ENCODE measurements at places on chromosomes 16 and 17. TPM values are rescaled to one million over a fixed set of nuclear protein-coding genes. Genes with fewer than 3 reads are reported as not detected.

DNA sequence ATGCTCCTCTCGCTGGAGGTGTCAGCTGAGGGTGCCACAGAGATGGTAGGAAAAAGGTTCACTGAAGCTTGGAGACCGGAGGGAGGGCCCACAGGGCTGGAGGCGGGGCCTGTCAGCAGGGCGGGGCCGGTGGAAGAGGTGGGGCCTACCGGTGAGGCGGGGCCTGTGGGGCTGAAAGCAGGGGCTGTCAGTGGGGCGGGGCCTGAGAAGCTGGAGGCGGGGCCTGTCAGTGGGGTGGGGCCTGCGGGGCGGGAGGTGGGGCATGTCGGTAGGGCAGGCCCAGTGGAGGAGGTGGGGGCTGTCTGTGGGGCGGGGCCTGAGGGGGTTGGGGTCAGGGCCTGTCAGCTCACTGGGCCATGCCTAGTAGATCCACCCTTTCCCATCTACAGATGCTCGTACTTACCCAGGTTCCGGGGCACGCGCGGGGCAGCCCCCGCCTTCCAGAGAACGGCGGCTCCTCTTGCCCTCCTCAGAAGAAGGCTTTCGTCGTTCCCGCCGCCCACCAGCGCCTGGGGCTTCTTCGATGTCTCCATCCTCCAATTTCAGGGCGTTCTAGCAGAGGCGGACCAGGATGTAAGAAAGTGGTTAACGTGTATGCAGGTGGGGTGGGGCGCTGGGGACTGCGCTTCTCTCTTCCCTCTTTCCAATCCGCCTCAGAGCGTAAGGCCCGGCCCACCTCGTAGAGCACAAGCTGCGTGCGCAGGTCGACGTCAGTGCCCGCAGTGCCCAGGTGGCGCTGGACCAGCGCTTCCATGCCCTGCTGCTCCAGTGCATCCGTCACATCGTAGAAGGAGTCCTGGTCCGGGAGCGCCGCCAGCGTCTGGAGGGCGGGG lies 9.8 kb downstream of the TMEM208 start:
- DNase-seq, result no peak

DNA sequence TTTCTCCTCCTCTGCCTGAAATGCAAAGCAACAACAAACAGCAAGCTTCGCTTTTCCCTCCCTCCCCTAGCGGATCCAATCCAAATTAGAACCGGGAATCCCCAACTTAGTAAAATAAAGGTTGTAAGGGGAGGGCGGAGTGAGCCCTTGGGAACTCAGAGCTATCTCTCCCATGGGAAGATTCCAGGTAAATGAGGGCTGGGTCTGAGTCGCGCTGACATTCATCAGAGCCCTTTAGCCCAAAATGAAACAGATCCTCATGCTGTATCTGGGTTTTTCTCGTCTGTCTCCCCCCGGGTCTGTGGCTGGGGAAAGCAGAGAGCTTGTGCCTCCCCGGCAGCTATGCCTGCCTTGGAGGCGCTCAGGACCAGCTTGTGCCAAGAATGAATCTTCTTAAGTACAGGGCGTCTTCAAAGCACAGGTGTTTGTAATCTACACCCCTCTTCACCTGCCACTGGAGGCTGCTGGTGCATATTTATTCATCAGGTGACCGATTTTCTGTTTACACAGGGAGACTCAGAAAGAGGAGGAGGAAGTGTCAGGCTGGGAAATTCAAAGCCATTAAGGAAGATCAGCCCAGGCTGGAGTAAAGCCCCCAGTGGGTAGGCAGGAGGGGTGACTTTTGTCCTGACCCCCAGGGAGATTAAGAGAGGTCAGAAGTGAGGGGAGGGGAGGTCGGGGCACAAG lies 55.0 kb upstream of the GSE1 start:
- DNase-seq, result no peak

Gene OR3A3
- total RNA-seq, result not detected

Gene DRC3
- total RNA-seq, result 2.0 TPM

- DNase-seq, result no peak
Observed at GRCh38 chr17:17551361-17551760, 40.1 kb downstream of the PEMT start.

DNA sequence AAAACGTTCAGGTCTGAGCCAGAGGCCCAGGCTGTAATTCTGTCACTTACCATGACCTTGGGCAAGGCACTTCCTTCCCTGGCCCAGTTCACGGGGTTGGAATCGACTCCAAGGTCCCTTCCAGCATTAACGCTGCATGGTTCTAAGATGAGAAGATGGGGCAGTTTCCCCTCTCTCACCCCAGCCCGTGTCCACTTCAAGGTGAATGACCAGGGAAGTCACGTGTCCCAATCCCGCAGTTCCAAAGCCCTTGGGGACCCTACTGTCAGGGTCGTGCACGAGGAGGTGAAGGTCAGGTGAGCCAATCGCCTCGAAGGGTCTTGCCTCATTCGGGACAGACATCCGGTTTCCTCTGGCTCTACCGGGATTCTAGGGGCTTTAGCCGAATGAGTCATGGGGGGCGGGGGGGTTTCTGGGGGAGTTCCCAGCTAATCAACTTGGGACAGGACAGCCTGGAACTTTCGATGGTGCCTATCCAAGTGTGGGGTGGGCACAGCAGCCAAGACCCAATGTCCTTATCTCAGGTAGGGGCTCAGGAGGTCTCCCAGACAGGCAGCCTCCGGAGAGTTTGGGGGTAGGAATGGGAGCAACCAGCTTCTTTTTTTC lies 762 bp upstream of the CSF3 start:
- DNase-seq, result no peak

Gene TMEM92
- 3.0 TPM for total RNA-seq
